Caudate nucleus (tissue), 63 donors: ENCODE measurements at places on chromosomes 6 and 20.
A peak's percentile ranks its signal among the peaks of the same experiment; 100 is the strongest.

DNA sequence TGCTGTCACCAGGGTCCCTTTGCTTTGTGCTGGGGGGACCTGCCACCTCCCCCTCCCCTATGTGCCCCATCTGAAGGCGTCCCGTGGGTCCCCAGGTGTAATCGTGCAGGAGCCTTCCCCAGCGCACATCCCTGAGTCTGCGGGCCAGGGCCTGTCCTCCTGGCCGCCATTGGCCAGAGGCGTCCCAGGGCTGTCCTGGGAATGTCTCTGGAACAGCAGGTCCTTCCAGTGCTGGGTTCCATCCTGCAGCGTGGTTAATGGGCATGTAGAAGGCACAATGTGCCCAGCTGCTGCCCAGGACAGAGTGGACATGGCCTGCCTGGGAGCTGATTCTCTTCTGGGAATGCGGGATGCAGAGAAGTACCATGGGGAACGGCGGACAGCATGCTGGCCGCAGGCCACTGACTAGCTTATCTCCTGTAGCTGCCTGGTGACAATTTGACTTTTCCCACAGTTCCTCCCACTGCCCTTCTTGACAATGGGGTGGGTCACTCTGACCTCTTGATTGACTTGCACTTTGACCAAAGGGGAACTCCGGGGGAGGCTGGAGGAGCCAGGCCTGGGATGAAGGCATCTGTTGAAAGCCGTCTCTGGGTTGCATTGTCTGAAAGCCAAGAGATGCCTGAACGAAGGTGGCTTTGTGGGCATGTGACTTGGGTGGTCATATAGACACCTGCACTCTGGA lies 64.0 kb downstream of the CTCFL start:
- no peak for DNase-seq

DNA sequence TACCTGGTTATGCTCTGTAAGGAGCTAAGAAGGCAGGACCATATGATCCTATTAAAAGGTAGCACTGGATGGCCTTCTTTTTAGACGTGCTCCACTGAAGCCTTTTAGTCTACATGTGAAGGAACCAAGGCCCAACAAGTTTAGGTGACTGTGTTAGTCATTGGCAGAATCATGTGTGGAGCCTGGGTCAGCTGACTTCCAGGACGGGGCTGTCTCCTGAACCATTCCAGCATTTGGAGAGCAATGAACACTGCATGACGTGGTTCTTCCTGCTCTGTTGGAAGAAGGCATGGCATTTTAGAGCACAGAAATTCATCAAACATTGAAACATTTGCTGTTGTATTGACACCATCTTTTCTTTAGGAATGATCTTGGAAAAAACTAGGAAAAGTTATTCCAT lies 87.8 kb upstream of the TIAM2 start:
- DNase-seq, result no peak

DNA sequence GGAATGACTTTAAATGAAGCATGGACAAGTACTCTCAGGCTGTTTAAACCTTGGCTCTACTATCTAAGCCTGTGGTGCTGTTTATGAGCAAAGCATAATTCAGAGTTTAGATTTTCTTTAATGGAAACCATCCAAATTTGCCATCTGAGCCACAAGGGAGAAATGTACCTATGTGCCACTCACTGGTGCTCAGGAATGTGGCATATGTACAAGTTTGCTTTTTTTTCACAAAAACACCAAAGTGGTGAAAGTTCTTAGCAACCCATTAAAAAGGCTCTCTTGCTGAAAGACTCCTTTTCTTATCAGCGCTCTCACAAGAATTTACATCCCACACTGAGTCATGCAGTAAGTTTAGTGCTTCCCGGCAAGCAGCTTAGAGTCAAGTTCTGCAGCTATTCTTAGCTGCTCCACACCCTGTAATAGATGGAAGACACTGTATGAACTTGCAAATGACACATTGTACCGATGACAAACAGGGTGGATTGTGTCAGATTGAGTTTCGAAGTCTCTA lies 57.3 kb upstream of the MLIP start:
- DNase-seq, result peak; percentile 11

GRCh38 chr6:100257793-100258395 lies 206.8 kb downstream of the SIM1 start:
- DNase-seq, result no peak

DNA sequence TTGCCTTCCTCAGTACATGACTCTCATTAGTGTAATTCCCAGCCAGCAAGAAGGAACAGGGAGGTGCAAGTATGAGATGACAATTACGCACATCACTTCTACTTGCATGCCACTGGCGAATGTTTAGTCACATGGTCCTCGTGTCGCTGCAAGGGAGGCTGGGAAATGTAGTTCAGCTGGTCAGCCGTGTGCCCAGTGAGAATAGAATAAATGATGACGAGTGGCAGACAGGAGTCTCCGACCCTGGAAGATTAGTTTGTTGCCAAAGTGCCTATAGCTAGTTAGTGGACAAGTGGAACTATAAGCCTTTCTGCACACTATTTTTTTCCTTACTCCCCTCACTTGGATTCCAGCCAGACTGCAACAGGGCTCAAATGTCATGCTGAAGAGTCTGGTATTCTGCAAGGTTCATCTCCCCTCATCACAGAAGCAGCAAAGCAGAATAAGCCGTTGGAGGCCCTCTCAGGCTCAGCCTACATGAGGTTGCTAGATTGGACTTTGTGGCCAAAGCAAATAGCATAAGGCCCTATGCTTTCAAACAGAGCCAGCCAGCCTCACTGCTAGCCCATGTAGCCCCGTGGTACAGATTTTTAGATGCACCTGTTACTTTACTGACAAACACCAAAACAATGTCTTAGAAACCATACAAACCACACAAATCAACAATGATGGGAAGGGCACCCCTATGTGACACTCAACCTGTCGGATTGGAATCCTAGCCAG lies 9.7 kb downstream of the LINC00237 start:
- DNase-seq, result peak; percentile 25

- no peak for DNase-seq
Observed at GRCh38 chr20:3296261-3297078, 57.5 kb upstream of the SLC4A11 start.

- DNase-seq, result peak; percentile 57
Observed at GRCh38 chr6:31399589-31400466, 3.6 kb upstream of the MICA start.

- DNase-seq, result no peak
Observed at GRCh38 chr6:143026696-143027449, 33.8 kb upstream of the AIG1 start.
